HT1080 (cell line): ENCODE measurements at places on chromosomes 2 and 18.
A peak's percentile ranks its signal among the peaks of the same experiment; 100 is the strongest.

- DNase-seq, result peak; percentile 71
Measured at GRCh38 chr18:36187193-36187825, at the start of gene MOCOS. TSS of gene MOCOS (plus strand) at chr18:36187497. CDS start at chr18:36187540, 43 bp downstream.

GRCh38 chr2:165067643-165068486, 112.5 kb upstream of the SLC38A11 start:
- no peak for DNase-seq

DNA sequence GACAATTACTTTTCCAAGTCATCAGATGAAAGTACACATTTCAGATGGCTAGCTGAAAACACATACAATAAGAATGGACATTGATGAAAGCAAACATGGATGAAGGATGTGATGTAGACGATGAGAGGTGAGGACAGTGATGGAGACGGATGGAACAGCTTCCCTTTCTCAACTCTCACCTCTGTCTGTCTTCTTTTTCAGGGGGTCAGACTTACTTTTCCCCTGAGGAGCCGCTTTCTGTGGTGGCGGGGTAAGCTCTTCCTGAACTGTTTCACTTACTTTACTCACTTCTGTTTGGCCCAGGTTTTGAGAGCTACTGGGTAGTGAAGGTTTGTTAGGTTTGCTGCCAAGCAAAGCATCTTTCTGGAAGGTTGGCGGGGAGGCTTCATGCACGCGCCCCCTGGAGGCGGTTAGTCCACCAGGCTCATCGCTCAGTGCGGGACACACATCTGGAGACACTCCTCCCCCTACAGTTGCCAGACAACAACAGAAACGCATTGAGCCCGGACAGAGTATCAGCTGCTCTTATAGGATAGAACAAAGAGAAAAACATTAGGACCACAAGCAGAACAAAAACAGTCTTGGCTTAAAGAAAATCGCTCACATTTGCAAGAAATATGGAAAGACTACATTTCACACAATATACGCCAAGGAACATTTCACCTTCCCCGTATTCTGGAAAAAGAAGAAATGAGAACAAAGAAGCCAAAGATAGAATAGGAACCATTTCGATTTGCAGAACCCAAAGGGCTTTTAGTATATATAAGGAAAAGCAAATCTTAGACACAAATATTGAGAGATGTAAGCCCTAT, 90.5 kb downstream of the MYOM1 start:
- peak; percentile 69 for DNase-seq

DNA sequence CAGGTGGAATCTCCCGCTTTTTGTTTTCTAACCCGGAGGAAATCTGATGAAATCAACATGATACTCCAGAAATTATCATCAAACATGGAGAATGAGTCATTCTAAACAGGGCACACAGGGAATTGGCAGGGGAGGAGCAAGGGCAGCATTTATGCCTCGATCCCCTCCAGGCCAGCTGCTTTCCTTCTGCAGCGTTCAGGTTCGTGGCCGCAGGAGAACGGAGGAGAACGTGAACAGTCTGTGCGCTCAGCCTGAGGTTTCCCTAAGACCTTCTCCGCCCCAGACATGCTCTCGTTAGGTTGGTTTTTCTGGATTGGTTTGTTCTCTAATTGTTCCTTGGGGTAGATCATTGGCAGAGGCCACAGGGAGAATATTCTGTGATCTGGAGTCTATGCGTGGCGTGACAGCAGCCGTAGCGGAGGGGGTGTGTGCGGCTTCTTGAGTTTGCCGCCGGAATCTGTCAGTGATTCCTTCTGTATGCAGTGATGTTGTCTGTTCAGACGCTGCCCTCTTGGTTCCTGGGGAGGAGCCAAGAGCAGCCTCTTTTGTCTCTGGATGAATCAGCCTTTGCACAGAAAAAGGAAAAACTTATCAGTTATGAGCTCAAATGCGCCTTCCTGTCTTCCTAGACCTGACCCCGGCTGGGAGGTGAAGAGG, 75.9 kb downstream of the SH3BP4 start:
- peak; percentile 73 for DNase-seq

- DNase-seq, result peak; percentile 42
Measured at GRCh38 chr2:86225581-86225980, 26.3 kb downstream of the MRPL35 start.

- DNase-seq, result no peak
Measured at GRCh38 chr2:11033114-11033513, 121.4 kb downstream of the KCNF1 start.

DNA sequence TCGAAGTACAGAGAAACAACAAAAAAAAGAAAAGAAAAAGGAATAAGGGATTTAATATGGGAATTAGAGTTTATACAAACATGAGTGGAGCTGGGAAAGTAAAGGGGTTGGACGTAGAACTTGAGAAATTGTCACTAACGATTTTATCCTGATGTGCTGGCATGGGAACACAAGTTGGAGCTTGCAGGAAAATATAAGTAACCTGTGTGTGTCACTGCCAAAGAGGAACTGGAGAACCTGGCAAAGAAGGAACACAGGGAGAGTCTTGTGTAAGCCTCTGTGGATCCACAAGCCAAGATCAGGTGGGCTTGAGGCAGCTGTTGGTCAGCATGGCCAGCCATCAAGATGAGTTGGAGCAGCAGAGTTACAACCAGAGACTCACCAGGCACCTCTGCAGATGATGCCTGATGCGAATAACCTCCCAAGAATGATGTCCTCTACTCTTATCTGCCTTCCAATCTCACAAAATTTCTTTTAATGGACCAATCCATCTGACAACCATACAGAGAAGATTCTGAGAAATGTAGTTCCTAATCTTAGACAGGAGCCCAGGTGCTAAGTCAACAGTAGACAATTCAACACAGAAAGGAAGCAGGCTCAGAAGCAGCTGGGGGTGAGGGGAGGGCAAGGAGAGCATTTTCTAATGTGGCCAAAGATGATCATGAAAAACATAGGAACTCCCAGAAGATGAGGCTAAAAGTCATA, 77.0 kb upstream of the SPOPL start:
- DNase-seq, result no peak

DNA sequence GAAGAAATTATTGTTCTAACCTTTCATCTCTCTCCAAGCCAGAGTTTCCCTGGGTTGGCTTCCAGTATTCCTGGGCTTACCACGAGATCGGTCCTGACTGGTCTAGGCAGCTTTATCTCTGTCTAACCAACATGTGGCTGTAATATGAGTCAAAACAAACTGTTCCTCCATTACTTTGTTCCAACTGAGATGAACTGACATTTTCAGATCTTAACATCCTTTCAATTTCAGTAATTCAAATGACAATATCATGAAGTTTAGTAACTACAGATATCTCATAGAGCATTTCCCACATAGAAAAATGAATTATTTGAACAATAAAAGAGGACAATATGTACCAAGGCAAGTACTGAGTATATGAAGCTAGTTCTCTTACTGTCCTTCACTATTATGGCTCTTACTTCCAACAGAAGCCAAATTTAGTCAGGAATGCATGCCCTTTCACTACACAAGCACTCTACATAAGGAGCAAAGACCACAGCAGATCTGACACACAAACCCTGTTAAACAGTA, 15.5 kb downstream of the SLC25A12 start:
- peak; percentile 49 for DNase-seq

DNA sequence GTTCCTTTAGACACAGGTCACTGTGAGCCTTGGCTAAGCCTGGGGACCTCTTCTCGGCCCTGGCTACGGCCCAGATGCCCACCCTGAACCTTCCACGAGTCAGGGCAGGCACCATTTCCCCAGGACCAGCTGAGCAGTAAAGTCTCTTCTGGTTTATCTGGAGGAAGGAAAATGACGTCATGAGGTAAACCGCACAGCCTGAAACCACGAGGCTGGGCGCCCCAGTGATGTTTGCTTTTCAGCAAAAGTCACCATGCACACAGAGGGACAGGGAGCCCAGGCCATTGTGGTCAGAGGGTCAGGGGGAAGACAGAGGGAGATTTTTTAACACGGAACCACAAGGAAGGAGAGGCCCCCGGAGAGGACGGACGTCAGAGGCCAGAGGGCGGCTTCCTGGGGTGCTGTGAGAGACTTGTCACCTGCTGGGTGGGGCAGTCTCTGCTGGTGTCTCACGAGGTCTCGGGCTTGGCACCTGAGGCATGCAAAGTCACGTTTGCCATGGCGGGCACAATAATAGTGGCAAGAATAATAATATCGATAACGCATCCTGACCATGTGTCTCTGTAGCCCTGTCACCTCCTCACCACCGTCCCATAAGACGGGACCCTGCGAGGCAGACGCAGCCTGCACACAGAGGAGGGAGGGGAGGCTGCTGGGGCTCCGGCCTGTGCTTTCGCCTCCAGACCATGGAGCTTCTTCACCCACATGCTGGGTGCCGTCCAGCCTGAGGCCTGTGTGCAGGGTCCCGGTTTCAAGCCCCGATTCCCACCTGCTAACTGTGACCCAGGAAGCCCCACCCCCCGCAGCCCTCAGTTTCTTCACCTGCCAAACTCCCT, 33.2 kb upstream of the FOSL2 start:
- peak; percentile 93 for DNase-seq

DNA sequence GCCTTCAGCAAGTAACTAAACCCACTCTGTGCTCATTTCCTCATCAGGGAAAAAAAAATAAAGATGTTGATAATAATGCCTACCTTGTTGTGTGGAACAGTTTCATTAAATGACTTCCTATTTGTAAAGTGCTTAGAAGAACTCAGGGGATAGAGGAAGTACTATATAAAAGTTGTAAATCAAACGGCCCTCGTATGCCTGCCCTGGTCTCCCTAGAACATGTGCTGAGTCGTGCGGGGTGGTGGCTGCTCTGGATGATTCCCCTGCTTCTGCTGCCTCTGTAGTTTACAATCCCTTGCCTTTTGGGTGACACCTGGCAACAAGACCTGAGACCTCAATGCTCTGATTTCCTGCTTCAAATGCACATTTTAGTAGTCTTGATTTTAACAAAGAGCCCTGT, 170.0 kb downstream of the CERS6 start:
- no peak for DNase-seq

GRCh38 chr18:22340331-22340730, 77.4 kb downstream of the CTAGE1 start:
- no peak for DNase-seq

DNA sequence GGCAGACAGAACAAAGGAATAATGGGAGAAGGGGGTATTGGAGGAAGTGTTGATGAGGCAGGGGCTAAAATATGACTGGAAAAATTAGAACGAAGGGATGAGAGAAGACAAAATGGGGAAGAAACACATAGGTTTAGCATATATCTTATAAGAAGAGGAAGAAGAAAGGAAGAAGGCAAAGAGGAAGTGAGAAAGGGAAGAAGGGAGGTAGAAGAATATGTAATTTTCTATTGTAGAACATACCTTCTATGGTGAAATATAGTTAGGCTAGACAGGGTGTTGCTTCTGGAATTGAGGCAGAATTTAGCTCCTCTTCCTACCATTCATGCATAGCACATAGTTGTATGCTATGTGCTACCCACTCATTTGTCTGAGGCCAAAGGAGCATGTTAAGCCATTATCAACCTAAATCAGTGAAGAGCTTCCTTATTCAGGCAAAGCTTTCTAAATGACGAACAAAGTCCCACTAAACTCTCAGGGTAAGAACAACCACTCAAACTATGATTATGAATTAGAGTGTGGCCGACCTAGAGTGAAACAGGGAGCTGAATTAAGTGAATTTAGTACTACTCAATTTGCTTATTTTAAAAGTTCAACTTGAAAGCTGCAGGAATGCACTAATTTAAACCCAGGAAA, 180.9 kb upstream of the GALNT5 start:
- no peak for DNase-seq

GRCh38 chr2:103960129-103960513, 893.8 kb upstream of the POU3F3 start:
- DNase-seq, result no peak

DNA sequence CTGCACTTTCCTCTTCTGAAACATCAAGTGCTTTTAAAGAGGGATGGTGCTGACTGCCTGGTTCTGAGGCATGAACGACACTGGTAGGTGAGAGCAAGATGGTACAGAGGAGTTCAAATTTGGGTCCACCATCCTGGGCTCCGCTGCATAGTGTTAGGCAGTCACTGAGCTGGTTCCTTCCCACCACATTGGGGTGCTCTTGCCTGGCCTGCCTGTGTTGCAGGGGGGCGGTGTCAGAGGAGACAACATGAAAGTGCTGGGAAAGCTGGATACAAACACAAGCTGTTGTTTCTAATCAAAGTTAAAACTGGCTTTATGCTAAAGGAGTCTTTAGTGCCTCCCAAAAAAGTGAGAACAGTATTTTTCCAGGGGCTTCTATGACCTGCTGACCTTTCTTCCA, 258.1 kb downstream of the GBX2 start:
- no peak for DNase-seq

DNA sequence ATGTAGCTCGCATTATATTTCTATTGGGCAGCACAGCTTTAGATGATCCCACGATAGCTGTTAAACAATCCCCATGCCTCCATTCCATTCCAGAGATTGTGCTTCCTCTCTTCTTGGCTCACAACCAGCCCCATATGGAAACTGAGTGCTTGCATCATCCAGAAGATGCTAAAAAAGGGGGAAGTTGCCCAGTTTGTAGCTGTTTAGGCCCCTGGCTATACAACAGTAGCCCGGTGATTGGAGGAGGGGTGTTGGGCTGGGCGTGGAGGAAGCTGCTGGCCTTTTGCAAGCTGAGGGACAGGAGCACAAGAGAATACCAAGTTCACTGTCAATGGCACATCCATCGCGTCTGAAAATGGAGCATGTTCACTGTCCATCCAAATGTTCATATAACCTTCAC, 360.2 kb downstream of the ALK start:
- no peak for DNase-seq

DNA sequence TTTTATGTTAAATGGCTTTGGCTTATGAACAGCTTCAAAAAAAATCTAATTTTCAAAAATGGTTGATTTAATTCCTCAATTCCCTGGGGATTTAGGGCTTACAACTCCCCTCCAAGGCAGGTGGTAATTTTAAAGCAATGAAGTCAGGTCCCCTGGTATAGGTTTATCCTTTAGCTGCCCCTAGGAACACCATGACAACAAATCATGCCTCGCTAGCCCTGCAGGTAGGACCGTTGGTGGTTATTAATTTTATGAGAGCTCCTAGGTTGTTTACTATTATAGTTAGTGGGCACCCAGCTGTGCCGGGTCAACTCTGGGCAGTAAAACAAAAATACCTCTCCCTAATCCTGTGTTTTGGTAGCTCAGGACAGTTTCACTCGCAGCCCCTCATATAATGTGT, 26.2 kb upstream of the MBOAT2 start:
- no peak for DNase-seq

- DNase-seq, result peak; percentile 49
Measured at GRCh38 chr2:162333968-162334367, 10.0 kb upstream of the GCA start.

DNA sequence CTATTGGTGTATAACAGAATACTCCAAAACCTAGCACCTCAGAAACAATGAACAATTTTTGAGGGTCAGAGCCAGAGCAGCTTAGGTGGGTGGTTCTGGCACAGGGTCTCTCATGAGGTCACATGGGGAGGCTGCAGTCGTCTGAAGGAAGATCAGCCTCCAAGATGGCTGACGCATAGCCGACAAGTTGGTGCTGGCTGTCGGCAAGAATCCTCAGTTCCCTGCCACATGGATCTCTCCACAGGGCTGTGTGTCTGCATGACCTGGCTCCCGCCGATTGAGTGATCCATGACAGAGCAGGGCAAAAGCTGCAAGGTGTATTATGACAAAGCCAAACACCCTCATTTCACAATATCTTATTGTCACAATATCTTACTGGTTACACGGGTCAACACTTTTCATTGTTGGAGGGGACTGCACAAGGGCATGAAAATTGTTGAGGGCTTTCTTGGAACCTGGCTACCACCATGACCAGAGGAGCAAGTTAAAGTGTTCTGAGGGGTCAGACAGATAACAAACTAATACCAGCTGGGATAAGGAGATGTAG, 4.2 kb downstream of the MYL12B start:
- DNase-seq, result no peak
